IPS DF 19.7 (cell line): ENCODE measurements at places on chromosomes 3 and 15.
A peak's percentile ranks its signal among the peaks of the same experiment; 100 is the strongest.

DNA sequence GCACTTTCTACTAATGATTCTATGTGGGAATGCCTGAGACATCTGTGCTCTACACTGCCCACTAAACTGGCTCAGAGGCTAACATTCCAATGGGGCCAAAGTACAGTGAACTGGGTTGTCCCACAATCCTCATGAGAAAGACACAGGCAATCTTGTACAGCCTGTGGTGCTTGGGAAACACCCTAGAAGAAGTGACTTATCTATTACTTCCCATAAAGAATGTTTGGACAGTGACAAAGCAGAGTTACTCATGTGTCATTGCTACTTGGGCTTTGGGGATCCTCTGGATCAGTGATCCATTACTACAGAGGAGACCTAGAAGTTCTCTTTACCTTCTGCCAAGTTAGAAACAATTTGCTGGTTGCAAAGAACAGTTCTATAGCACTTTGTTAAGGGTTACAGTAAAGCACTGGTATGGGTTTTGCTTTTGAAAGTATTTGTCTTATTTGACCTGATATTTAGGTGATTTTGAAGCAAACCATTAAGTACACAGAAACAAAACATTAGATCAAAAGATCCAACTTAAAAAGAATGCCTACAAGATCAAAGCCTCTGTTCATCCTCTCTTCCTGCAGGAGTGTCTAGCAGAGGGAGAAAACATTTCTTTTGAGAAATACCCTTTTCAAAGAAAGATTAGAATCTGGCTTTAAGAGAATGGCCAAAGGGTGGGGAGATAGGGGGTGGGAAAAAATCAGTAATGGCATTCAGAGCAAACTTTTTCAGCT lies 75.8 kb downstream of the CTNNB1 start:
- no peak for DNase-seq

- no peak for DNase-seq
Observed at GRCh38 chr15:75420698-75421097, 30.8 kb downstream of the SIN3A start.

DNA sequence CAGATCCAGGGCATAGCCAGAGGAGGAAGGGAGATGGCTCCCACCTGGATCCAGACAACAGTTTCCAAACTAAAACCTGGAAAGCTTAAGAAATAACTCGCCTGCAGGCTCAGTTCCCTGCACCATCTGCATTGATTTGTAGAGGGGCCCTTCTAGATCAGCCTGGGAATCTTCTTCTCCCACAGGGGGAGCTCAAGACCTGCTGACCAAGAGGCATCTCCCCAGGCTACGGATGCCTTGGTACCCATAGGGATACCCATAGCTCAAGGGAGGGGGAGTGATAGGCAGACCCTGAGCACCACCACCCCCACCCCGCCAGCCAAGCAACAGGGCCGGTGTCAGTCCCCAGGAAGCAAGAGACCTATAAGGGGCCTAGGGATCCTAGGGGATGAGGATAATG lies 28.0 kb upstream of the DCLK3 start:
- peak; percentile 40 for DNase-seq

DNA sequence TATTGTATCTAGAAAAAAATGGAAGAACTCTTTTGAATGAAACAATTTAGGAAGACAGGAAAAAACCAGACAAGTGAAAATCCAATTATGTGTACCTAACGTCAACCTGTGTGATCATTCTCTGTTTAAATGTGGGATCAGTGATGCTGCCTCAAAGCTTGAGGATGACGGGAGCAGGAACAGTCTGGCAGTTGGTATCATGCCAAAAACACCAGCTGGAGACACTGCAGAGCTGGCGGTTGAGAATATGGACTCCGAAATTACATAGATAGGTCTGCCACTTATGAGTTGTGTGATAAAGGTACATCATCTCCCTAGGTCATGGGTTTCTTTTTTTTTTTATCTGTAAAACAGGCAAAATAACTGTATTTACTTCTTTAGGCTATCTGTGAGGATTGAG lies 480.5 kb downstream of the CNTN4 start:
- no peak for DNase-seq

DNA sequence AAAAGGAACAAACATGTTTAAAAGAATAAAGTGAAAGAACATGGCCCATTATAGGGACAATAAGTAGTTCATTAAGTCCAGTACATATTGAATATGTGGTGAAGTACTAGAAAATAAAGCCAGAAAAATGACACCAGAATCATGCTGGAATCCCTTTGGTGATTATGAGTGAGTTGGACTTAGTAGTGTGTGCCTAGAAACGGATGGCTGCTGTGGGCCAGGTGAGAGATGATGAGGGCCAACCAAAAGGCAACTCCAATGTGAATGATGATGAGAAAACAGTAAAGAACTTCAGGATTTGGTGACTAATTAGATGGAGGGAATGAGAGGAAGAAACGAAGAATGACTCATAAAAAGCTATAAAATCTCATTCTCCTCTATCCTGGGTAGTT lies 3.3 kb downstream of the CRYGS start:
- DNase-seq = no peak

- no peak for DNase-seq
Observed at GRCh38 chr3:126558336-126559071, at the start of gene C3orf22. Gene C3orf22, minus strand, starts transcription at chr3:126558932. Its CDS starts 5,542 bp downstream, at chr3:126553390.

DNA sequence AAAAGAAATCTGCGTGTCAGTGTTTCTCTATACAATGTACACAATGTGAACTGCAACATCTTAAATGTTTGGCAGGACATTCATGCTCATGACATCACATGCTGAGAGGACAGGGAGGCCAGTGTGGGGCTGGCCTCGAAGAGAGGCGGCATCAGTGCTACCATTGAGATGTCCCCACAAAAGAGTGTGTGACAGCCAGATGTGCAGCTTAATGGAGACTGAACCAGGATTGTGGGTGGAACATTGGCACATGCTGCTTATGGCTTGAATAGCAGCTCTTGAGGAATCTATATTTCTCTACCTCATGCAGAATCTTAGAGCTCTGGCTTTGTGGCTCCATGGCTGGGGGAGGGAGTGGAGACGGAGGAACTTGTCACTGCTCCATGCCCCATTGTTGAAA lies 18.5 kb downstream of the CLDN11 start:
- DNase-seq = no peak

- DNase-seq = no peak
Observed at GRCh38 chr3:103393395-103394186, 958.8 kb downstream of the ZPLD1 start.

GRCh38 chr3:64361962-64362735 lies 136.9 kb upstream of the PRICKLE2 start:
- DNase-seq = no peak

GRCh38 chr15:45181491-45182285 lies 6.1 kb downstream of the SHF start:
- no peak for DNase-seq

- DNase-seq = no peak
Observed at GRCh38 chr3:149585401-149585726, 72.5 kb downstream of the WWTR1 start.

GRCh38 chr3:13553686-13554085 lies 4.8 kb downstream of the FBLN2 start:
- DNase-seq = no peak

DNA sequence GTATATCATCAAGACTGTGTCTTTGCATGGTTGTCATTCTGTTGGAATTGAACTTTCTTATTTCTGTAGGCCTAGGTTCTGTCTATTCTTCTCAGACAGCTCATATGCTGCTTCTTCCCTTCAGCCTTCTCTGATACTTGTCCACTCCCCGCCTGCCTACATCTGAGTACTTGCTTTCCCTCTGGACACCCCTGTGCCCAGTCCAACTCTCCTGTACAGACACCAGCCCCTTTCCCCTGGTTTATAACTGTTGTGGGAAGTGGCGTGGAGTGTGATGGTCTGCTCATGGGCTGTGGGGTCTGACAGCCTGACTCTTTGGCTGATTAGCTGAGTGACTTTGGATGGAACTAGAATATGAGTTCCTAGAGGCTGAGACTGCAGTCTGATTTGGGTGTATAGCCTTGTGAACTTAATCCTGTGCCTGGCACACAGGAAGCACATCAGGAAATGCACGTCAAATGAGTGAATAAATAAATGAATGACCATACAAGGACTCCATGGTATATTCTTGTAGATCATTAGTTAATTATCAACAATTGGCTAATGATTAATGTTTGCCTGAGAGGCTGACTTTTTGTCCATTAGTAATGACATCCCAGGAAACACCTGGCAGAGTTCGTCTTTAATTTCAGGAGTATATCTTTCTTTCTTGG lies 11.8 kb downstream of the CACNA1D start:
- DNase-seq = no peak

DNA sequence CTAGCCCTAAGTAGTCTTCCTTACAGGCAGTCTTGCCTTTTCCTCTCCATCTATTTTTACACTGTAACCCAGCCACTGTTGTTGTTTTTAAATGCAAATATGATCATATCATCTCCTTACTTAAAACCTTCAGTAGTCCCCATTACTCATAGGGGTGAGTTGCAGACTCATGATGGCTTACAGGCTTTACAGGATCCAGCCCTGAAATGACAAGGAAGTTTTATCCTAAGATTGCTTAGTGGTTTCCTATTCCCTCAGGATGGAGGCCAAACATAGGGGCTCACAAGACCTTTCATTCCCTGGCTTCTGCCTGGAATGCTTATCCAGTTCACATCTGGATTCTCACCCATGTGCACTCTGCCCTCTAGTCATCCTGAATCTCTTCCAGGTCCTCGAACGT lies 27.7 kb upstream of the PCOLCE2 start:
- no peak for DNase-seq

GRCh38 chr3:193980326-193980725 lies 155.6 kb upstream of the HES1 start:
- no peak for DNase-seq

GRCh38 chr3:44913868-44914468 lies 39.6 kb downstream of the TGM4 start:
- peak; percentile 50 for DNase-seq

DNA sequence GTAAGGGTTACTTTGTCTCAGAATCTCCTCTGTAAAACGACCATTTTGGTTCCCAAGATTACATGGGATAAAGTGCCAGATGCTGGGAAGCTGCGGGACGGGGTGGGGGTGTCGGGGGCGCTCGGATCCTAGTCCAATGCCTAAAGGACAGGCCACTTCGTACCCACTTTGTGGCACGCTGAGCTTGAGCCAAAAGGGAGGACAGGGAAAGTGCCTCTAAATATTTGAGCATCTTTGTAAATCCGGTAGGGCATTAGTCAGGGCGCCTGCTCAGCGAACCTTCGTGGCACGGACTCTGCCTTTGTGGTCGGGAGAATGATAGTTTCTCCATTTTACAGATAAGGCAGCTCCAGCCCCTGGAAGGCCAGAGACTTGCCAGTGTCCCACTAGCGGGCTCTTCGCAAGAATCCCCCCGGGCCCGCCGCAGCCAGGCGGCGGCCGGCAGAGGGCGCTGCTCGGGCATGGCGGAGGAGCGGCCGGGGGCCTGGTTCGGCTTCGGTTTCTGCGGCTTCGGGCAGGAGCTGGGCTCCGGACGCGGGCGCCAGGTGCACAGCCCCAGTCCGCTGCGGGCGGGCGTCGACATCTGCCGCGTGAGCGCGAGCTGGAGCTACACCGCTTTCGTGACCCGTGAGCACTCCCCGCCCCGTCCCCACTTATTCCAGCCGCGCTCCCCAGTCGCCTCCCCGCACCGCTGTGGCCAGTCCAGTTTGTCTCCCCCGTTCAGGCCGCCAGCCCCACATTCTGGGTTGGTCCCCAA lies 1.8 kb downstream of the RCCD1 start:
- DNase-seq = no peak
